Small intestine (tissue), 16 donors: ENCODE measurements at places on chromosomes 4 and X.

DNA sequence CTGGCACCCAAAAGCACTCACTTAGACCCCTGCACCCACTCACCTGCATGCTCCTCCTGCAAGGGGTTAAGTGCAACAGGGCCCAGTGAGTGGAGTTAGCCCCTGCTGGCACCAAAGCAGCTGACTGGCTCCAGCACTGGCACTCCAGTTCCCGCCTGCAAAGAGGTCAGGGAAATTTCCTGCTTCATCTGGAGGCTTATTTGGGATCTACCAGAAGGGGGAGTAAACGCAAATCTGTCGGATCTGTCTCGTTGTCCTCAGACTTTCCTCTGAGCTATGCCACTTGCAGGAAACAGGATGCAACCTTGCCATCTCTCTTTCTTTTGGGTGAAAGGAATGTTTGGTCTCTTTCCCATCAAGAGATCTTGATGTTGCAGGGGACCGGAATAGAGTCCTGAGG lies 435.6 kb downstream of the PCDH10 start:
- DNase-seq, result peak; percentile 0

DNA sequence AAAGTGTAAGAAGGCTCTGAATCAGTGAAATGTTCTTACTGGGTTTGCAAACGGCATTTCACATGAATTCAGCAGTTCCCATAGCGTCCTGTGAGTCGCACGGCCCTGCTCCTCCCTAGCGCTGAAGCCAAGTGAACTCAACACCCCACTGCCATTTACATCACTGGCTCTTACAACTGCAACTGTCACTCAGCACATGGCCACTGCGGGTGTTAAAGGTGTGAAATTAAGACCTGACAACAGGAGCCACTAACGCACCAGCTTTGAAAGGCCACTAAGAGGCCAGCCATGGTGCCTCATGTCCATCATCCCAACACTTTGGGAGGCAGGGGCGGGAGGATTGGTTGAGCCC lies 31.7 kb downstream of the RNF212 start:
- DNase-seq, result no peak

DNA sequence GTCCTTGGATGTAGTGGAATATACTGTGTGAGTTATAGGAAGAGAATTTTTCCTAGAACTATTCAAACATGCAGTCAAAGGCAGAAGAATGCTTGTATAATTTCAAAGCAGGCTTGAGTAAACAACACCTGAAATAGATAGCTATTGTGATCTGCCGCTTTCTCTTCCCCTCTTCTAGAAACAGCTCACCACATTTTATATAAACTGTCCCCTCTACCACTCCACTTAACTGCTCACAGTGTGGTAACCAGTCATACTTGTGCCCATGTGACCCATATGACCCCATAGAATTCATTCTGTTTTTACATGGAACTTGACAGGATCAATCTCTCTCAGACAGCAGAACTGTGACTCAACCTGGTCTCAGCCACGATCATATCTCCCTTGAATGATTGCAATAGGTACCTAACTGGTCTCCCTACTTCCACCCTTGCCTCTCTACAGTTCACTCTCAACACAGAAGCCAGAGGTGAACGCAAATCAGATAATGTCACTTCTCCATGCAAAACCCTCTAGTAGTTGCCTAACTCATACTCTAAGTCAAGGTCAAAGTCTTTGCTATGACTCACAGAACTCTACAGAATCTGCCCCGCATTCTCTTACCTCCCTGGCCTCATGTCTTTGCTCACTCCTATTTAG lies 85.6 kb upstream of the EFHC2 start:
- DNase-seq, result peak; percentile 85

DNA sequence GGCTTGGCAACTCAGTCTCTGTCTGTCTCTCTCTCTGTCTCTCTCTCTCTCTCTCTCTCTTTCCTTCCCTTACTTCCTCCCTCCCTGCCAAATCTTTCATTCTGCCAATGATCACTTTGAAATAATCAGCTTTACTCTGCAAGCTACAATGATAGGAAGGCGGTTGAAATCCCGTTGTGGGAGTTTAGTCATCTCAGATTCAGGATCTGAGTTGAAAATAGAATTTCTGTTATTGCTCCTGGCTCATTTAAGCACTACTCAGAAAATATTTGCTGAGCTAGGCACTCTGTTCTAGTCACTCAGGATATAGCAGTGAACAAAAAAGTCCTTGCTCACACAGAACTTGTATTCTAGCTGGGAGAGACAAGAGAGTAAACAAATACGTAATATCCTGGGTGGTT lies 56.3 kb upstream of the DCTD start:
- no peak for DNase-seq

DNA sequence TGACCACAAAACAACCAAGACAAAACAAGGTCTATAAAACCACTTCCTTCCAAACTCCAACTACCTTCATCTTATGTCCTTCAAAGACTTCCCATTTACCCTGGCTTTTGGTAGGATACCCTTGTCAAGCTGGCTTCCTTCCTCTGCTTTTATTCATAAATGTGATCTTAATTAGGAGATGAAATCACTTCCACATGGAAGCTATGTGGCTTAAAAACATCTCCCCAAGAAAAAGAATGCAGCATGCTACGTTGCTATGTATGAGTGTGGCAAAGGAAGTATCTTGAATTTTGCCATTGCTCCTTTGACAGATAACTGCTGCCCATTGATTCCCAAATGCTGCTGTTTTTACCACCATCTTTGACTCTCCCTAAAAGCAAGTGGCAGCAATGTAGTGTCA lies 46.4 kb upstream of the VEGFD start:
- no peak for DNase-seq

DNA sequence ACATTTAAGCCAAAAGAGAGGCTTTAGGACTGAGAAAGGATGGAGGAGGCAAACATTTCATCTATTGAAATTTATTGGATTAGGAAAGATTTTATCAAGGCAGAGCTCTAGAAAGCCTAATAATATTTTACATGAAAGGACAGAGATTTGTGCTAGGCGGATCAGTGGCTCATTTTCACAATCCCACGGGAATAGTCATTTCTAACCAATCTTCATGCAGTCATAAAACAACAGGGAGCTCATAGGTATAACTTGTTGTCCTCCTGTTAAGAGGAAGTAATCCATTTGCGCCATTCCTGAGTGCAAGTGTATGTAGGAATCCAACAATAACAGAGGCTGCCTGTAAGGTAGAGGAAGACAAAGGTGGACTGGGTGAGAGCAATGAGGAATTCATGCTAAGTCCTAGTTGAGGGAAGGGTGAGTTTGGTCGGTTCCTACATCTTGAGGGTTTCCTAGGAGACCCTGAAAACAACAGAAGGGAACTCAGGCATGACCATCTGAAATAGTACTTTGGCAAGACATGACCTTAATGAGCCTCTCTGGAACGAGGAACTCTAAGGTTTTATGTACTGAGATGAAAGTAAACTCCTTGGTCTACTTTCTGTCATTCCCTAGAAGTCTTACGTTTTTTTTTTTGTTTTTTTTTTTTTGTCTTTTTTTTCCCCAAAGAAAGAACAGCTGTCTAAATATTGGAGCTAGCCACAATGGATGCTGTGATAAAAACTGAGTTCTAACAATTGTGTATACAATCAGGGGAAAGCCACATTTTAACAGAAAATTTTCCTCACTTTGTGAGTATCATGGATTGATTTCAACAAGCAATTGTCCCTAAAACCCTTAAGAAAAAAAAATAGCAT lies 89.7 kb downstream of the GEMIN8 start:
- peak; percentile 3 for DNase-seq

DNA sequence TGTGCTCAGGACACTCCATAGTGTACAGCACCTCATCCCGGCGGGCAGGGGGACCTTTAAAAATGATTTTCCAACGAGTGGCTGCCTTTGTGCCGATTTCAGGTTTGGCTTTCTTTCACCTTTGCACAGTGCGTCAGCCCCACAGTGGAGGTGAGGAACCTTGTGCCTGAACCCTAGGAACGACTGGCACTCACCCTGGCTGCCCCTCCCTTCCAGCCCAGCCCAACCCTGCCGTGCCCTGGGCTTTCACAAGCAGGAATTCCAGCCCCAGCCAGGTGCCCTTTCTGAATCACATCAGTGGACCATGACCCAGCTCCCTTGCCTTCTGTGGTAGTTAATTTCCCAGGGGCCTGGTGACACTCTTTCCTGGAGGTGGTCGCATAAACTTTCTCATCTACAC lies 1.3 kb downstream of the TMEM164 start:
- peak; percentile 90 for DNase-seq

DNA sequence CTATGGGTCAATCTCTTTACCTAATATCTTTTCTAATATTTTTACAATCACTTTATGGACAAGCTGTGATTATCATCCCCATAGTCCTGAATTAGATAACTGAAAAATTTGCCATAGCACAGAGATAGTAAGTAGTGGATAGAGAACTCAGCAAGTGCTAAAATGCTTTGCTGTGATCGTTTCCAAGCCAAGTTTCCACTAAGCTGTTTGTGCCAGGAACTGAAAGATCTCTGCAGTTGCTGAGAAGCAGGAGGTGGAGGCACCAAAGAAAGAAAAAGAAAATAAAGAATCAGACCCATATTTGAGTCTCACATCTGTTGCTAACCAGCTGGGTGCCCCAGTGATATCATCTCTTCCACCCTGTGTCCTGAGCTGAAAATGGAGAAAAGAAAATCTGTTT lies 605.6 kb upstream of the BOD1L1 start:
- DNase-seq, result no peak

DNA sequence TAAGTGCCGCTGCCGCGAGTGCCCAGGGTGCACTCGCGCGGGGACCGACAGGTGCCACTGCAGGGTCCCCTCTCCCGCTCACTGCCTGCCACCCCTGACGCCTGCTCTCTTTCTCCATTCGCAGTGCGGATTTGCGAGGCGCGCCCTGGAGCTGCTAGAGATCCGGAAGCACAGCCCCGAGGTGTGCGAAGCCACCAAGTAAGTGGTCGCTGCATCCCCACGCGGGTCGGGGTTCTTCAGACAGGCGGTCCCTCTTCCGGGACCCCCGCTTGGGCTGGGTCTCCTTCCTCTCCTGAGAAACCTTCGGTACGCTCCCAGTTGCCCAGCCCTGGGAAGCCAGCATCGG lies 547 bp downstream of the GUCY1A1 start:
- no peak for DNase-seq

DNA sequence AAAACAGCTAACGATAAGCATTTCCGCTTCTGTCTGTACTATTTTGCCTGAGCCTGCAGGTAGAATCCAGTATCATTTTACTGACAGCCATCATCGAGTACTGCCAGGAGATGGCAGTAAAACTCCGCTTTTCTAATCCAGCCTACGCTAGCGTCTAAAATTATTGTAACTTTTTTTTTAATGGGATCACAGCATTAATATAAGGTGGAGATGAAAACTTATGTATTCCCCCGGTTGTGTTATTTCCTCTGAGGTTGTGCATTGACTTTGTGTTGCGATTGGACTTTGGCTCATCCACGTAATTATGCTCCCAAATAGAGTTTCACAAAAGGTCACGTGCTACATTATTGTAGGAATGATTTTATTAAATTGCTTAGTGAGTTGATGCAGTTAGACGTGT lies 248.1 kb downstream of the C4orf33 start:
- peak; percentile 70 for DNase-seq

GRCh38 chr4:156901871-156902270 lies 69.7 kb downstream of the PDGFC start:
- DNase-seq, result no peak
